ENCODE measurements at places on chromosomes 7 and 10. TPM values are rescaled to one million over a fixed set of nuclear protein-coding genes. Genes with fewer than 3 reads are reported as not detected.

The CALCR gene
- total RNA-seq: not detected

The ELOVL3 gene
- not detected for total RNA-seq

The SLC29A3 gene
- 6.0 TPM for total RNA-seq

DNA sequence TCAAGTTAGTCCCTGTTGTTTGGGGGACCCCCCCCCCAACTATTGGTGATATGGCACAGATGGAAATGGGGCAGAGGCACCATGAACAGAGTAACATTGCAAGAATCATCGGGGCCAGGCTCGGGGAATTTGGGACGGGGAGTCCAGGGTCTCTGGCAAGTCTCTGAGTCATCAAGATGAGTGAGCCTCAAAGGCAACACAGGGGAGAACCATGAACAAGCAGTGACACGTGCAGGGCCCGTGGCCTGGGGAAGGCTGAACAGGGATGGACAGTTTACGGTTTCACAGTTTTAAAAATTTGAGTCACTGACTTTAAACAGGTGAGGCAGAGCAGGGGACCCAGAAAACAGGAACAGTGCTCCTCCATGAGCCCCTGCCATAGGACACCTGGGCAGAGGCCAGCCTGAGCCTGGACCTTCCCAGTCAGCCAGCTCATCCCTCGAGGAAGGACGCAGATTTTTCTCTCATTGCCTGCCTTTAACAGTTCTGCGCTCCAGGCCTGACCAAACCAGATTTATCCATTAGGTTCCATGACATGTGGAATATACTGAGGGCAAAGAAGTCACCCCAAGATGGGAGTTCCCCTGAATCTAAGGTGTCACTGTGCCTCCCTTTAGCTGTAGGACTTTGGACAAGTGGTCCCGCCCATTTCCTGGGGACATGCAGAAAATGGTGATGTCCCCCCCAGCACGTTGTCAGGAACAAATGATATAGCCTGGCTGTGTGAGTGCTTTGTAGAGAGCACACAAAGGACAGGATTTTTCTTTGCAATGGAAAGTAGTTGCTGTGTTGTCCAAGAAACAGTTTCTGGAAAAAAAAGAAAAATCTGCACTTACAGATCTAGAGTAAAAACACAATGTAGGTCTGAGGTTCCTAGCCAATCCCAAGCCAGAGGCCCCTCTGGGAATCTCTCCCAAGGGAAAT lies 23.8 kb downstream of the CHST15 start:
- no peak overlapping the region for H3K27ac ChIP-seq
- no peaks in the 10 kb centered on the region for H3K27me3 ChIP-seq
- no peak overlapping the region for H3K4me3 ChIP-seq
- DNase-seq: no peak
- H3K36me3 ChIP-seq: no peaks in the 10 kb centered on the region
- H3K4me1 ChIP-seq: peaks cover 35% of the 10 kb centered on the region

GRCh38 chr7:83824214-83824613 lies 175.3 kb upstream of the SEMA3E start:
- no peak for DNase-seq
- H3K36me3 ChIP-seq: no peaks in the 10 kb centered on the region
- no peak overlapping the region for H3K4me3 ChIP-seq
- H3K27me3 ChIP-seq: no peaks in the 10 kb centered on the region
- no peaks in the 10 kb centered on the region for H3K4me1 ChIP-seq

DNA sequence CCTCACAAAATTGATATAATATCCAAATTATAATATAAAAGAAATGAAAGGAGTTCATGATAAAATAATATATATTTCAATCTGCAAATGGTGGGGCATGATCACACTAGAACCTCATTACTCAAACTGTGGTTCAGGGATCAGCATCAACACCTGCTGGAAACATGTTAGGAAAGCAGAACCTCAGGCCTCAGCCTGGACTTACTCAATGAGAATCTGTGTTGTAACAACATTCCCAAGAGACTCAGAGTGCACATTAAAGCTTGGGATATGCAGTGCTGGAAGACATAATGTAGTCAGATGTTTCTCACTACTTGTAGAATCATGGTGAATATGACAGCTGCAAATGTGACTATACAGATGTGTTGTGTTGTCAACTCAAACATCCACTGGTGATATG lies 81.7 kb upstream of the ITPRID1 start:
- H3K27ac ChIP-seq: no peak overlapping the region
- no peak for DNase-seq
- H3K4me3 ChIP-seq: no peak overlapping the region
- H3K4me1 ChIP-seq: no peaks in the 10 kb centered on the region
- no peaks in the 10 kb centered on the region for H3K36me3 ChIP-seq

DNA sequence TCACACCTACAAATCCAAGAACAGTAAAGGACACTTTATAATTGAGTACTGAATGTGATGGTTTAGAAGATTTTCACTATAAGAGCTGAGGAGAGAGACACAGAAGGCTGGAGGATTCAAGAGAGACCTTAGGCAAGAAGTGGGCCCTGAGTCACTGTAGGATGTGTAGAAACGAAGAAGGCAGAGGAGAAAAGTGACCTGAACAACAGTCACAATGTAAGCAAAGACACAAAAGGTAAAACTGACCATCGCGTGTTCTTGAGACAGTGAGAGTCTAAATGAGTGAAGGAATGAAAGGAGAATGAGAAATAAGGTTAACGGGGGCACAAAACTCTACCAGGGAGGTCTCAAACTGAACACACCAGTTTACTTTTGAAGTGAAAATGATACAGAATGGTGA lies 298.2 kb upstream of the LRGUK start:
- no peak overlapping the region for H3K4me3 ChIP-seq
- H3K36me3 ChIP-seq: no peaks in the 10 kb centered on the region
- no peak overlapping the region for H3K27ac ChIP-seq
- no peaks in the 10 kb centered on the region for H3K4me1 ChIP-seq
- no peak for DNase-seq

DNA sequence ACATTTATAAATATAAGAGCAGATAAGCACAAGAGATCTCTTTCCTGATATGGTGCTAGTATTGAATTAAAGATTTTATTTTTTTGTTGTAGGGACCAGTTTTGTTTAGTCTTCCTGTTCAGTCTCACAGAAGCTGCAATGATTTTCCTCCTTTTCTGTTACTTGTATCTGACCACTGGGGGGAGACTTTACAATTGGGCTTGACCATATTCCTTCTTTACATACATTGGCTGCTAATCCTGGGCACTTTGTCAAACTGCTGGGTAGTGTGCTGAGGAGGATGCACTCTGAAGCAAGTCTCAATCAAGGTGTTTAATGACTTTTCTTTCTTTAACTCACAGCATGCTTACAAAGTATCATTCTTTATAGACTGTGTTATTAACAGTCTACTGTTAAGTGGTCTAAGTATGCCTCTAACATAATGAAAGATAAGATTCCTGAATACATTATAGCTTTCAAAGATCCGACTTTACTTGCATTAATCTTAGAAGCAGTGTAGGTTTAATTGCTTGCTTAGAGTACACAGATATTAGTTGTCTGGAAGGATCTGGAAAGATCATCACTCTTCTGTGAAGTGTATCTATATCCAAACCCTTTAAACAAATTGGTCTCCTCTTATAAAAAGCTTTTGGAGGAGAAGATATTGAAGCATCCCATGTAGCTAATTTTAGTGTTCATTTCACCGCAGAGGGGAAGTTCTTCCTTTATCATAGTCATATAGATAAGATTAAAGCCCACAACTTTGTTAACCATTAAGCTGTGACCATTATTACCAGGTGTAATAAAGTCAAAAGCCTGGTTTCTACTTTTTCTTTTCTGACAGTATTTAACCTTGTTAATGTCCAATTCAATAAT lies 3.1 kb downstream of the PALS2 start:
- no peak overlapping the region for H3K4me3 ChIP-seq
- no peak for DNase-seq
- no peaks in the 10 kb centered on the region for H3K27me3 ChIP-seq
- H3K36me3 ChIP-seq: no peaks in the 10 kb centered on the region

- H3K4me1 ChIP-seq: no peaks in the 10 kb centered on the region
- no peaks in the 10 kb centered on the region for H3K27me3 ChIP-seq
- H3K4me3 ChIP-seq: no peak overlapping the region
These were observed 27.0 kb upstream of the ZPBP start for GRCh38 chr7:50119815-50120637.

- DNase-seq: no peak
- H3K4me1 ChIP-seq: no peaks in the 10 kb centered on the region
- no peak overlapping the region for H3K4me3 ChIP-seq
- H3K27ac ChIP-seq: no peak overlapping the region
- no peaks in the 10 kb centered on the region for H3K36me3 ChIP-seq
These were observed 562.4 kb upstream of the AUTS2 start for GRCh38 chr7:69035826-69036225.
